ENCODE measurements at places on chromosomes 2 and 18.

DNA sequence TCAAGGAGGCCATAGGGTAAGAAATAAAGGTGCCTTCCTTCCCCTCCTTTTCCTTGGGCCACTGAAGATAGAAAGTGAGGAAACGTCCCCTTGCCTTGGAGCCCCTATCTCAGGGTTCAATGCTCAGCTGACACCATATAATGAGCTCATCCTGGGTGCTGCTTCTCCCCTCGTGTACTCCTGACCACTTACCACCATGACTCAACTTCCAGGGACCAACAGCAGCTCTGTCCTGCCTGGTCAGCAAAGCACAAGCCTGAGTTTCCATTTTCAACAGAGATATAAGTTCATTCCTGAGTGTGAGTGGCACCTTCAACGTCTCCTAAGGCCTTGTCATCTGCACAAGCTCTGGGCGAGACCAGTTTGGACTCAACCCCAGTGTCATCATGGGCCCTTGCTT, 151.2 kb downstream of the CAPN13 start:
- peak; percentile 12 for DNase-seq

GRCh38 chr2:180494286-180494685, 486.1 kb upstream of the UBE2E3 start:
- DNase-seq: no peak

DNA sequence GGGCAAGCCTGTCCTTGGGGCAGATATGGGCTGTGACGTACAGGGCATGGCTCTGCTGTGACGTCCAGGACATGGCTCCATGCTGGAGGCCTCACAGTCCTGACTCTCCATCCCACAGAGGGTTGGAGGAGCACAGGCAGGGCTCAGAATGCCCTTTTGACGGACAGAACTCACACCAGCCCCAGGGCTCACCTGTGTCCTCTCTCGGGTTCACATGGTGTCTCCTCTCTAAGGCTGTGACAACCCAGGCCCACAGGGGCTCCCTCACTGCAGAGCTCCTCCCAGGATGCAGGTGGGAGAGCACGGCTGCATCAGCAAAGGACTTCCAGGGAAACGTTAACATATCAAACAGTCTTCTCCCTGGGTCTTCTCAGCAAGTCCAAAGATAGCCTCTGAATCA, 133.8 kb downstream of the EIPR1 start:
- DNase-seq: no peak

- DNase-seq: no peak
Measured at GRCh38 chr2:84854850-84855249, 26.0 kb downstream of the TRABD2A start.

Data from fibroblast of upper back skin (primary cell).